ENCODE measurements at places on chromosomes 2 and 18.

GRCh38 chr2:180524499-180524898, 455.9 kb upstream of the UBE2E3 start:
- peak; percentile 4 for DNase-seq

GRCh38 chr2:123502931-123503330, 522.2 kb upstream of the CNTNAP5 start:
- DNase-seq: no peak

DNA sequence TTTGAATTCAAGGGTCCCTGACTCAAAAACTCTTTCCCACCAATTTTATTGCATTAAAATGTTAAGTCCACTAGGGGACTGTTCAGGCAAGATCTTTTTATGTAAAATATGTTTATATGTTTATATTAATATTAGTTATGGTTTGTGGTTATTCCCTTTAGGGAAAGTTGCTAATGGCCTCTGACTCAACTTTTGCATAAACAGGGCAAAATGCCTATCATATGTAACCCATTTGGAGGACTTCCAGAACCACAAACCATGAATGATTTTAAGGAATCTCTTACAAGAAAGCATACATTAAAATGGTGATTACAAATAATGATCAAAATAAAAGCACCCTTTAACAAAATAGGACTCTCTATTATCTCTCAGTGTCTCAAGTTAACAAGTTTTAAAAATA, 1484.5 kb upstream of the ZEB2 start:
- DNase-seq: no peak

GRCh38 chr2:70934981-70935380, 719 bp upstream of the ATP6V1B1 start:
- no peak for DNase-seq

GRCh38 chr2:239469106-239469960, 68.5 kb upstream of the HDAC4 start:
- no peak for DNase-seq

GRCh38 chr2:6881046-6881445, 3.5 kb downstream of the RSAD2 start:
- no peak for DNase-seq

- DNase-seq: no peak
Measured at GRCh38 chr18:36558234-36558633, 260.7 kb downstream of the FHOD3 start.

- no peak for DNase-seq
Measured at GRCh38 chr2:238557936-238558335, 131.2 kb downstream of the ASB1 start.

- no peak for DNase-seq
Measured at GRCh38 chr2:101486258-101486701, 11.4 kb upstream of the RFX8 start.

GRCh38 chr2:143192716-143193115, 63.5 kb downstream of the ARHGAP15 start:
- DNase-seq: peak; percentile 2

- no peak for DNase-seq
Measured at GRCh38 chr2:212099658-212100057, 438.9 kb downstream of the ERBB4 start.

DNA sequence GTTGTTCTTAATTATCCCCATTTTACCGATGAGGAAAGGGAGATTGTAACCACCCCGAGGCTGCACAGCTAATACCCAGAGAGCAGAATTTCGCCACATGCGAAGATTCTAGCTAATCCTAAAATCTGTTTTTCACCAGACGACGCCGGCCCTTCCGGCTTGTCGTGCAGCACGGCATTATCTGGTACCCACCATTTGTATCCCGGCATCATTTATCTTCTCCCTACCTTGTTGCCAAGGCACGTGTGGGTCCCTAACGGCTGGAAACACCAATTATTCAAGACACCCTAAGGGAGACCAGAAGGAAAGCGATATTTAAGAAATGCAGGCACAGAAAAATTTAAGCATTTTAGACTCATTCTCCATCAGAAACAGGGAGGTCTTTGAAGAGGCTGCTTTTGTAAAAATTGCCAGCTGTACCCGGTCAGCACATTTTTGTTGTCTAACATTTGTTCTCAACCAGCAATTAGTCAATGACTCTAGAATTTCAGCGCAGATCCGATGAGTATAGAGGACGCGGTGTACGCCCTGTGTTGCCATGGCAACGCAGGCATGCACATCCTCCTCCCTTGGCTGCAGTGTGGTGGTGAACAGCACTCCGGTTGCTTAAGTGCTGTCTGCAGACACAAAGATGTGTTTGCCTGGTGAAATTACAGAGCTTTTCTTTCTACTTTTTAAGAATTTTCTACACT, 111.6 kb downstream of the AGAP1 start:
- DNase-seq: peak; percentile 91

DNA sequence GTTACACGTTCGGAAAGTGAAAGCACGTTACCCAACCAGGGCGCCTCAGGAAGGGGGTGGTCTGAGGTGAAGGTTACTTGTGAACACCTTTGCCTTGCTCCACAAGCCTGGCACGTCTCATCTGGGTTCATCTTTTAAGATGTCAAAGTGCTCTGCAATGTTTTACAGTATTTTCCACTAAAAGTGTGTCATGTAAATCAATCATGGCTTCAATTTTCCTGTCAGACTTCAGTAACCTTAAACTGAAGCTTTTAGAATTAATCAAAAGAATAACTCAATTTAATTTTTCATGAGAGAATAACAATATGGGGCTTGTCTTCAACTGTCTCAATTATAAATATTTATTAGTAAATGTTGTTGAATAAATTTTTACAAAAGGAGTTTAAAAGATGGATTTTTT, 93.3 kb upstream of the FANCL start:
- DNase-seq: no peak

GRCh38 chr2:139033300-139033699, 253.1 kb upstream of the NXPH2 start:
- DNase-seq: no peak

- DNase-seq: no peak
Measured at GRCh38 chr2:177885828-177886466, 186.6 kb downstream of the PDE11A start.

GRCh38 chr2:127173057-127173456, 47.0 kb downstream of the CYP27C1 start:
- no peak for DNase-seq

DNA sequence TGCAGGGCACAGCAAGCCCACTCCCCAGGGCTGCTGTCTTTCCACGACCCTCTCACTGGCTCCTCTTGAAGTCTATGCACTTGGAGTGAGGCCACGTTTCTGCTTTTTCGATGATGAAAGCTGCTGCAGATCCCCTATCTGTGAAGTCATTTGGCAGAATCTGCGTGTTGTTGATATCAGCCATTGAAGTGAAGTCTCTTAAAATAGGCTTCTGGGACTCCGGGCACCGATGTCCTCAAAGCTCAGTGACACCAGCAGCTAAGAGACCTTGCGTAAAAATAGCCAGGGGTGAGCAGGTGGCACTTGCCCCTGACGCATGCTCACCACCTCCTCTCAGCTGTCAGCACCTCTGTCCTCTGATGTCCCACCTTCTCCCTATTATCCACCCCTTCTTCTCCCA, 89.4 kb upstream of the FHL2 start:
- DNase-seq: no peak

- no peak for DNase-seq
Measured at GRCh38 chr2:54638103-54638502, 85.4 kb upstream of the EML6 start.

Data from cerebellar cortex (tissue), 1 donor.